ENCODE measurements at places on chromosomes 16 and 17. TPM values are rescaled to one million over a fixed set of nuclear protein-coding genes. Genes with fewer than 3 reads are reported as not detected.

SLC12A4 gene
- total RNA-seq, result 14.1 TPM

TBX4 gene
- total RNA-seq, result not detected

KRTAP9-2 gene
- total RNA-seq, result not detected

CCL23 gene
- total RNA-seq, result not detected

FBXW10 gene
- total RNA-seq, result 0.29 TPM

TBC1D3B gene
- 4.8 TPM for total RNA-seq

GRCh38 chr16:14004729-14005315 is 66.3 kb upstream of the MRTFB start:
- DNase-seq, result no peak

DNA sequence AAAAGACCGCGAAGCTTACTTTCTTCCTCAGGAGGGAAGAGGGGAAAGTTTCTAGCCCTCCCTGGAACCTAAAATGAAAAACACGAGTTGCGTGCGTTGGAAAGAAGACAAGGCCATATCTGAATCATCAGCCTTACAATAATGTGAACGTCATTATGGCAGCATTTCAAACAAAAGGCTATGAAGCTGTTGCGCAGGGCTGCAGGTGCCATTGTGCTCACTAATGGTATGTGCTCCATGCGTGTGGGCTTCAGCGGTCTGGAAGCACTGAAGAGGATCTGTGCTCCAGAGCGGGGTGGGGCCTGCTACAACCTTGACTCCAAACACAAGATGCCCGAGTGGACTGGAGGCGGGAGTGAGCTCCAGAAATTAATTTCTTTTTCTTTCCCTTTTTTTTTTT is 12.1 kb upstream of the CYB5B start:
- DNase-seq, result no peak

- DNase-seq, result no peak
Observed at GRCh38 chr16:726188-726437, 130 bp downstream of the CCDC78 start.

GRCh38 chr17:36687736-36688135 is 86.4 kb downstream of the MRM1 start:
- no peak for DNase-seq

DNA sequence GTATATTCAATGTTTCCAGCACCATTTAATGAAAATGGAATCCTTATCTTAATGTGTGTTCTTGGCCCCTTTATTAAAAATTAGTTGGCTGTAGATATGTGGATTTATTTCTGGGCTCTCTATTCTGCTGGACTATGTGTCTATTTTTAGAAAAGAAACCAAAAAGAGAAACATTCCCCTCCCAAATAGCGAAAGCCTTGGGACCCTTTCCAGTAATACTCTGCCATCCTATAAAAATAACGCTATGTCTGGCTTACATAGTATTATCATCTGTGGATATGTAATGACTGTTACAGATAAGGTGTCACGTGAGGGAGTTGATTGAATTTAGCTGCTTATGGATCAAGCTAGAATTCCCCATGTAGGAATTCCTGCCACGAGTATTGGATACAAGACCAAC is 279.3 kb upstream of the KIF2B start:
- DNase-seq, result no peak

GRCh38 chr16:2774161-2774891 is 2.8 kb downstream of the ELOB start:
- no peak for DNase-seq

DNA sequence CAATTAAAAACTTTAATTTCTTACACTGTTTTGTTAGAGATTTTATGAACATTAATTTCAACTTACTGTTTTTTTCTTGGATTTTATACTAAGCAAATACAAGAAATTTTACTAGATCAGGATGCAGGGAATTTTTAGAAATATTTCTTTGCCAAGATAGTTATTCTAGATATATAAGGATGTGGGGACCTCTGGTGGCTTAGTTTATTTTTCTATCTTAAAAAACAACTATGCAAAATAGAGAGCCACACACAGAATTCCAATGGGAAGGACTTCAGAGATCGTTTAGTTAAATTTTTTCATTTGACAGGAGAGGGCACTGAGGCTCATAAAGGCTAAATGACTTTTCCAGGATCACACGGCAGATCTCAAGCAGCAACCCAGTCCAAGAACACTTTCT is 23.0 kb upstream of the CAPNS2 start:
- no peak for DNase-seq

- no peak for DNase-seq
Observed at GRCh38 chr17:19286751-19287341, 49.7 kb downstream of the EPN2 start.

DNA sequence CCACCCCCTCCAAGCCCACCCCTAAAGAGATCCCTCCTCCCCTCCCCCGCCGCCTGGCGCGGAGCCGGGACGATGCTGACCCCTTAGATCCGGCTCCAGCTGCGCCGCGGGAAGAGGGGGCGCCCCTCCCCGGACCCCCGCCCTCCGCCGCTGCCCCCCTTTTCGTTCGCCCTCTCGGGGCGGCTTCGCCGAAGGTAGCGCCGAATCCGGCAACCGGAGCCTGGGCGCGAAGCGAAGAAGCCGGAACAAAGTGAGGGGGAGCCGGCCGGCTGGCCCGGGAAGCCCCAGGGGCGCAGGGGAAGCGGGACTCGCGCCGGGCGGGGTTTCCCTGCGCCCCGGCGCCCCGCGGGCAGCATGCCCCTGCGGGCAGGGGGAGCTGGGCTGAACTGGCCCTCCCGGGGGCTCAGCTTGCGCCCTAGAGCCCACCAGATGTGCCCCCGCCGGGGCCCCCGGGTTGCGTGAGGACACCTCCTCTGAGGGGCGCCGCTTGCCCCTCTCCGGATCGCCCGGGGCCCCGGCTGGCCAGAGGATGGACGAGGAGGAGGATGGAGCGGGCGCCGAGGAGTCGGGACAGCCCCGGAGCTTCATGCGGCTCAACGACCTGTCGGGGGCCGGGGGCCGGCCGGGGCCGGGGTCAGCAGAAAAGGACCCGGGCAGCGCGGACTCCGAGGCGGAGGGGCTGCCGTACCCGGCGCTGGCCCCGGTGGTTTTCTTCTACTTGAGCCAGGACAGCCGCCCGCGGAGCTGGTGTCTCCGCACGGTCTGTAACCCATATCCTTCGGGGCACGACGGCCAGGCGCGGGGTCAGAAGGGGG is 623 bp downstream of the CACNA1G start:
- no peak for DNase-seq

Data from gastrocnemius medialis (tissue), 4 donors.